ENCODE measurements at places on chromosomes 3 and 15.

DNA sequence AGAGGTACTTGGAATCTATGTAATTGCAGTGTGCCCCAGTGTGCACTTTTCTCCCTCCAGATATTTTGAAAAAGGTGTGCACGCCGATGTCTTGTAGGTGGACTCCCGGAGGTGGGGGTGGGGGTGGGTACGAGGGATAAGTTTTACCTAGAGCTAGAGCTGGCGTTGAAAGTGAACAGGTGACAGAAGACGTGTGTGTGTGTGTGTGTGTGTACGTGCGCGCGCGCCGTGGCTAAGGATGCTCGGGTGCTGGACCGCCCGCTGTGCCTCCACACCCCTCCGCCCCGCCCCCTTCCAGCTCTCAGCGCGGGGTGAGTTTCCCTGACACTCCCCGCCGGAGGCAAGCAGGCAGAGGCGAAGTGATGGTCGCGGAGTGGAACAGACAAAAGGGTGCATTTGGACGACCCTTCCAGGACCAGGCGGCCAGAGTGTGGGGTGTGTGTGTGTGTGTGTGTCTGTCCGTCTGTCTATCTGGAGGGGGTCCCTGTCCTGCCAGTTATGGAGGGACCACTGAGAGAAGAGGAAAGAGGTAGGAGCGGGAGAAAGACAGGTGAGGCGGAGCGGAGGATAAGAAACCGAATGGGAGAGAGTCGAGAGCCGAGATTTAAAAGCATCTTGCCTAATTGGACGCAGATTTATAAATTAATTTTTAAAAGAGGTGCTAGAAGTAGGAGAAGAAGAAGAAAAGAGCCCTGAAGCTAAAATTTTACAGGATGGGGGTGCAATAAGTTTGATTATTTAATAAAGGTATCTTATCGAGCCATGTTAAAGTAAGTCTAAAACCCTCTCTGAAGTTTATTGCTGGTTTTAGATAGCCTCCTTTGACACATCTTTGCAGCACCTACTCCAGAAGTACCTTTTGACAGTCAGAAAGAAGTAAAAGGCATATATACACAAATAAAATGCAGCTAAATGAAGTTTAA lies 335.8 kb upstream of the THRB start:
- no peak for DNase-seq

DNA sequence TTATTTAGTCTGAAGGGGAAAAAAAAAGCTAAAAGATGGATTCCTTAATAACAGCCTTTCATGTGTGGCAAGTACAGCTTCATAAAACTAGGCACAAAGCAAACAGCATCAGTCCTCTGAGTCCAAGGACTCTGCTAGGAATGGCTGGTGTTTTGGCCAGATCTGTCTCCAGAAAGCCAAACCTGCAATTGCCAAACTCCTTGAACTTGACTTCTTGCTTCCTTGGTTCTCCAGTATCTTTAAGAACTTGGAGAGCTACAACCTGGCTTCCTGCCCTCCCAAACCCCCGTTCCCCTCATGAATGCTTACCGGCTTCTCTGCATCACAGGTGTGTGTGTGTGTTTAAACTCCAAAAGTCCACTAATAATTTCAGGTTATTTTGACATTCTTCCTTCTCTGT lies 1.6 kb upstream of the PLOD2 start:
- no peak for DNase-seq

- DNase-seq = no peak
Measured at GRCh38 chr15:39110746-39111145, 470.1 kb upstream of the THBS1 start.

GRCh38 chr3:69326855-69327300 lies 59.0 kb downstream of the FRMD4B start:
- peak; percentile 57 for DNase-seq

DNA sequence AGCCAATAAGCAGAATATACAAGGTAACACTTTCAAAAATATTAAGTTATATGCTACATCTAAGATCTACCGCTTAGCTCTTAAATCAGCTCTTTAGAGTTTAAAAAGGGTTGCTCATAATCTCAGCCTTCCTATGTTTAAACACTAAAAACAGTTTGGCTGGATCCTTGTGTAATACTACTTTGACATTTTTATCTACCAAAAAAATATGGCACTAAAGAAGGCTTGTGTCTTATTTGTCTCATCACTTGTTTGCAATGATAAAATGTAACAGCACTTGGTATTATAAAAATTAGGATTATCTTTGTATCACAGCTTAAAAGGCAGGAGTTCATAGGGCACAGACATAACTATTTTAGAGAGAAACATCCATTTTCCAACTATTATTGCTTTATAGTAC lies 9.8 kb downstream of the ANKRD28 start:
- no peak for DNase-seq

GRCh38 chr3:9887480-9887879 lies 2.9 kb upstream of the JAGN1 start:
- no peak for DNase-seq

- peak; percentile 56 for DNase-seq
Measured at GRCh38 chr15:81106560-81106959, 27.5 kb upstream of the CFAP161 start.

GRCh38 chr3:151425627-151426340 lies 35.1 kb downstream of the IGSF10 start:
- no peak for DNase-seq

DNA sequence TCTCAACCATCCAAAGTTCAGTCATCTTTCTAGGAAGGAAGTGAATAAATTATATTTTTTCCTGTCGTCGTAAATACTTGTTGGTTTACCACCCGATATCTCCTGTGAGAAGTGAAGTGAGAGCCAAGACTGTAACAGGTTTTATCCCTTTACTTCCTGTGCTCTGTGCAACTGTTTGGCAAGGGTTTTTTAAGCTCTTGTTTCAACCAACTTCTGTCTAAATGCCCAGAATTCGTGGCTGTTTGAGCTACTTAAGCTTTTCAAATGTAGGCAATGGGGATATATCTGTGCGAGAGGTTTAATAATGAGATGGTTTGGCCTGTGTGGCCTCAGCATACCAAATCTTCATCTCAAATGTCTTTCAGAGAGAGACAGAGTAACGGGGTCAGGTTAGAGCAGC lies 134.7 kb downstream of the LRTM1 start:
- no peak for DNase-seq

DNA sequence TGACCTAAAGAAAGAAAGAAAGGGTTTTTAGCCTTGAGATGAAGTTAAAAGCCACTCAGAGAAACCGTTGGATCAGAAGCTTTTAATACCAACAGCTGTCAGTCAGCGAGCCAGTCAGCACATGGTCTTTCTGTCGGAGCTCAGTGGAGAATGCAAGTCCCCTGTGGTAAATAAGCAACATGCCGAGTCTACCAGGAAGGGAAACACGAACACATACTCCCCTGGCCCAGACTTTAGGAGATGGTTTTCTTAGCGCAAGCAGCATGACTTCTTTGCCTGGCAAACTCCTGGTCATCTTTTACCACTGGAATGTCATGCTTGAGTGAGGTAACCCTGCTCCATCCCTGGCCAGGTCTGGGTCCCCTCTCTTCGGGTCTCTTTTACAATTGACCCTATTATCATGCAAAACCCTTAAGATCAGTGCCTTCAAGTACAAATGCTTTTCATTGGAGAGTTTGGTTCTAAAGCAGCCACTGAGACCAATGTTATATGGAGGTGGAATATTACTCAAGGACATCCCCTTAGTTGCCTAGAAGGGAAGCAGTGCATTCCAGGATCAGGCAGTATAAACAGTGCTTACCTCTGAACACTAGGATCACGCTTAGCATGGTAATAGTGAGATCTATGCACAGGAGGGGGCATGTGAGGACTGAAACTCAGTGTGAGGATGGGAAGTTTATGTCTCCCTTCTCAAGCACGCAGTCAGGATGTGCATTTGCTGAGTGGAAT lies 28.2 kb downstream of the SLCO3A1 start:
- DNase-seq = no peak

DNA sequence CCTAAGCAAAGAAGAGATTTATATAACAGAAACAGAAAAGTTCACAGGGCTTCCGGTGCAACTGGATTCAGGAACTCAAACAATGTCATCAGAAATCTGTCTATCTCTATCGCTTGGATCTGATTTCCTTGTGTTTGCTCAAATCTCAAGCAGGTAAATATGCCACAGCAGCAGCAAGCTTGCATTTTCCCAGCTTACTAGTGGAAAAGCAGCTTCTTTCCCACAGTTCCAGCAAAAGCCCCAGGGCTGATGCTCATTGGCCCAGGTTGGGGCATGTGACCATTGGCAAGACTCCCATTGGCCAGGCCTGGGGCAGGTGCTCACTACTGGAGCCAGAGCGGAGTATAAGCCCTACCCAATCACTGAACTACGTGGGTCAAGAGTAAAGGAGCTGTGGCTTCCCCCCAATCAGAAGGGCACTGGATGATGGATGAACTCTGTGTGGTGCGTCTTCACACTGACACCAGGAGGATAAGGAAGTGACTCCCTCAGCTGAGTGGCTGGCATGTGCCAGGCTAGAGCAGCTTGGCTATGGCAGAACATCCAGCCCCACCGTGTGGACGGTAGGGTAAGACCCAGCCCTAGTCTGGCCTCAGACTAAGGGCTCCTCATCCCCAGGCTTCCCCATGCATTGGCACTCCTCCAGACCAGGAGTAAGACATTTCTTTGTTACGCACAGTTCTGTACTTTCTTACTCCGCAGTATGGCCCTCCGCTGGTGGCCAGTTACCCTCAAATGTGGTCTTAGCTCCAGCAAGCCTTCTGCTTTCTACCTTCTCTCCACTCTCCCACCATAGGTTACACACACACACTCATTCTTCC lies 13.1 kb upstream of the VIPR1 start:
- DNase-seq = peak; percentile 3

- no peak for DNase-seq
Measured at GRCh38 chr3:13491206-13491974, 11.3 kb downstream of the HDAC11 start.

- DNase-seq = no peak
Measured at GRCh38 chr3:177482048-177482691, 284.9 kb upstream of the TBL1XR1 start.

- no peak for DNase-seq
Measured at GRCh38 chr3:32132121-32132520, 25.7 kb downstream of the GPD1L start.

GRCh38 chr15:59115047-59115446 lies 10.1 kb downstream of the CCNB2 start:
- DNase-seq = no peak

DNA sequence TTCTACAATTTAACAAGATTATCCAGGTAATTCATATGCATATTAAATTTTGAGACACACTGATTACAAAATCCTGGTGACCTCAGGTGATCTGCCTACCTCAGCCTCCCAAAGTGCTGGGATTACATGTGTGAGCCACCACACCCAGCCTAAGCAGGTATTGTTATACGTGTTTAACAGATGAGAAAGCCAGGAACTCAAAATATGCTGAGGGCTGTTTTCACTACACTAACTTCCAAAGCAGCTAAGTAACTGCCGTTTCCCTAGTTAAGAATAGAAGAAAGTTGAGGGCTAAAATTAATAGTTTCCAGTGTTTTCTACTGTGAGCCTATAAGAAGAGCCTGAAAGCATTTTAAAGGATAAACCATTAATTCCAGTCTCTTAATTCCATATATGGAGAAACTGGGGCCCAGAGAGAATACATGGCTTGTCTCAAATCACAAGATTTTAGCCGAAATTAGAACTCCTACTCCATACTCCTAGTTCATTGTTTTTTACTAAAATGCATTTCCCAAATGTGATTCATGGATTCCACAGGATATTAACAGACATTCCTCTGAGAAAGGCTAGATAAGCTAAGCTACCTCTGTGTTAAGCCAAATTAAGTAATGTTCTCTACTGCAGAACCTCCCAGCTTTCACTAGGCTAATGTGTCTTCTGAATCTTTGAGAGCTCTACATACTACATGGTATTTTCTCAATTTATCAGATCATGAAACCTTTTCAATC lies 17.0 kb upstream of the AVEN start:
- DNase-seq = no peak

GRCh38 chr3:136617198-136617597 lies 135.0 kb downstream of the STAG1 start:
- DNase-seq = no peak

- no peak for DNase-seq
Measured at GRCh38 chr3:128805772-128806171, 73.6 kb upstream of the ACAD9 start.

DNA sequence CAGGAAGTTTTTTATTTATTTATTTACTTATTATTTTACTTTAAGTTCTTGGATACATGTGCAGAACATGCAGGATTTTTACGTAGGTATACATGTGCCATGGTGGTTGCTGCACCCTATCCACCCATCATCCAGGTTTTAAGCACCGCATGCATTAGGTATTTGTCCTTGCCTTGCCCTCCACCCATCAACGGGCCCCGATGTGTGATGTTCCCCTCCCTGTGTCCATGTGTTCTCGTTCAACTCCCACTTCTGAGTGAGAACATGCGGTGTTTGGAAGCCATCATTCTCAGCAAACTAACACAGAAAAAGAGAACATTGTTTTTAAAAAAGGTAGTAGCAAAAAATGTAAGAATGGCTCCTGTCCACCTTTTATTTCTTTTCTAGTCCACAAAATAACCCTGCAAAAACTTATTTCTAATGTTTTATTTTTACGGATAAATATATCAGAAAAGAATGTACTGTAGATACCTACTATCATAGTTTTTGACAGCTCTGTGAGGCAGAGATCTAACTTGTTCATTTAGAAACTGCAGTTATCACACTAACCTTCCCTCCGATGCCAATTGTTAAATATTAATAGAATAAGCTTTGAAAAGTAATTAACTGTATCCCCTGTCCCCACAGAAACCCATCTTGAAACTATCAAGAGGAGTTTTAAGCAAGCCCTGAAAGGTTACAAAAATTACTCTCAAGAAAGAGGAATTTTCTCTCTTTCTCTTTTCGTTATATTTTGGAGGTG lies 189.2 kb downstream of the LPP start:
- DNase-seq = no peak

DNA sequence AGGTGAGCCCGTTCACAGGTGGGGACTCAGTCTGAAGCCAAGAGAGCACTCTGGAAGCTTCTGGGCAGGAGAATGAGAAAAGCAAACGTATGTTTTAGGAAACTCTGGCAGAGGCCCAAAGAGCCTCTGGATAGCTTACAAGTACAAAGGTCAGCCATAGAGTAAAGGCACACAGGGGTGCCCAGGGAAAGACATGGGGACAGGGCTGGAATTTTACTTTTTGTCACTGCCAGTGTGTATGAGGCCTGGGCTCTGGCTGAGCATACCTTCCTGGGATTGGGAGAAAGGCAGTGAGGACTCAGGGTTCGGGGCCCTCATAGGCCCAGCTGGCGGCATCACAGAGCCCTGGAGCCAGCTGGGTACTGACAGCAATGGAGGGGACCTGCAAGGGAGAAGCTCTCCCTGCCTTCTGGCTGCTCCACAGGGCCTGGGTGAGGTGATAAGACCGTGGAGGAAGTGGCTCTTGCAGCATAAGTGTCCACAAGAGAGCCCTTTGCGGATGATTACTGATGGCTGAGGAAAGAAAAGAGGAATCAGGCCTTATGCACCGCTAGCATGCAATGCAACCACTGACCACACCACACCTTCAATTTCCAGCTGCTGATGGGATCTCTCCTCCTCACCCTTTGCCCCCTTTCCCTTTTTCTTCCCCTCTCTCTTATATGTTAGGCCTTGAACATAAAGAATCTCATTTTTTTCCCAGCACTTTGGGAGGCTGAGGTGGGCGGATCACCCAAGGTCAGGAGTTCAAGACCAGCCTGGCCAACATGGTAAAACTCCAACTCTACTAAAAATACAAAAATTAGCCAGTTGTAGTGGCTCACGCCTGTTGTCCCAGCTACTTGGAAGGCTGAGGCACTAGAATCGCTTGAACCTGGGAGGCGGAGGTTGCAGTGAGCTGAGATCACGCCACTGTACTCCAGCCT lies 25.1 kb upstream of the BCL2L10 start:
- no peak for DNase-seq

GRCh38 chr3:15391007-15391406 lies 36.3 kb downstream of the METTL6 start:
- DNase-seq = no peak

- no peak for DNase-seq
Measured at GRCh38 chr3:130992344-130992743, 34.3 kb downstream of the ASTE1 start.

- no peak for DNase-seq
Measured at GRCh38 chr15:83462026-83462425, 14.9 kb downstream of the SH3GL3 start.

All from activated CD4-positive, alpha-beta memory T cell treated with anti-CD3 and anti-CD28 coated beads, Interleukin-2, amount 10 ng/mL, durations not matched to agents 7 days and 5 days (primary cell).